ENCODE measurements at places on chromosomes 11 and 22. TPM values are rescaled to one million over a fixed set of nuclear protein-coding genes. Genes with fewer than 3 reads are reported as not detected.

The TIMM10B gene
- total RNA-seq, result 19.8 TPM

The DGCR6 gene
- 26.1 TPM for total RNA-seq

The OR8J3 gene
- total RNA-seq, result not detected

The RTN4R gene
- 2.6 TPM for total RNA-seq

The SLC22A12 gene
- not detected for total RNA-seq

The KIRREL3 gene
- under 0.01 TPM for total RNA-seq

The NELL1 gene
- 3.7 TPM for total RNA-seq

The PTPN5 gene
- total RNA-seq, result not detected

The C11orf42 gene
- not detected for total RNA-seq

The SAA1 gene
- total RNA-seq, result not detected

The RAD9A gene
- total RNA-seq, result 2.6 TPM

The GRK3 gene
- 6.3 TPM for total RNA-seq

The E2F8 gene
- 4.2 TPM for total RNA-seq

The NXPE4 gene
- total RNA-seq, result not detected

The TPH1 gene
- under 0.01 TPM for total RNA-seq

The USP2 gene
- 8.9 TPM for total RNA-seq

The GAB4 gene
- total RNA-seq, result not detected

The FAM111B gene
- 3.7 TPM for total RNA-seq

The CABP4 gene
- 0.52 TPM for total RNA-seq

The MS4A6E gene
- total RNA-seq, result not detected

The MAPK8IP1 gene
- 18.8 TPM for total RNA-seq

The MIOX gene
- total RNA-seq, result not detected

The LMNTD2 gene
- under 0.01 TPM for total RNA-seq

The CECR2 gene
- 8.9 TPM for total RNA-seq

The PGA3 gene
- total RNA-seq, result 0.52 TPM

The TMPRSS6 gene
- not detected for total RNA-seq

The DEFB131B gene
- not detected for total RNA-seq

The KCNJ1 gene
- total RNA-seq, result not detected

The A4GALT gene
- 18.3 TPM for total RNA-seq

The RIBC2 gene
- total RNA-seq, result 0.52 TPM

The SCN3B gene
- total RNA-seq, result 8.9 TPM

The TEX12 gene
- 1.0 TPM for total RNA-seq

The TSPAN32 gene
- 2.1 TPM for total RNA-seq

The KRTAP5-2 gene
- total RNA-seq, result not detected

The CRYBB2 gene
- total RNA-seq, result not detected

The CCDC73 gene
- total RNA-seq, result not detected

The ME3 gene
- total RNA-seq, result 16.7 TPM

The HEPHL1 gene
- total RNA-seq, result under 0.01 TPM

The OR51B5 gene
- total RNA-seq, result 0.52 TPM

The SORL1 gene
- total RNA-seq, result 6.3 TPM

The UVRAG gene
- total RNA-seq, result 14.1 TPM

The MPPED2 gene
- 15.7 TPM for total RNA-seq

The MYOD1 gene
- total RNA-seq, result 22.4 TPM

The PRRG4 gene
- total RNA-seq, result under 0.01 TPM

The OAF gene
- total RNA-seq, result 13.6 TPM

The SCGB1A1 gene
- total RNA-seq, result not detected

The SRSF8 gene
- total RNA-seq, result 11.5 TPM

The B4GALNT4 gene
- total RNA-seq, result 5.2 TPM

The MMP20 gene
- total RNA-seq, result not detected

The CCDC116 gene
- total RNA-seq, result not detected

The CCDC15 gene
- 2.6 TPM for total RNA-seq

The SIPA1 gene
- total RNA-seq, result 15.7 TPM

The LMO1 gene
- not detected for total RNA-seq
